ENCODE measurements at places on chromosomes 5 and 9. TPM values are rescaled to one million over a fixed set of nuclear protein-coding genes. Genes with fewer than 3 reads are reported as not detected.

- no peak for DNase-seq
Observed at GRCh38 chr9:135300346-135301141, 179.0 kb upstream of the PPP1R26 start.

- DNase-seq = no peak
Observed at GRCh38 chr5:27652505-27652904, 614.1 kb upstream of the CDH9 start.

GRCh38 chr9:129497813-129498450 is 123.0 kb downstream of the C9orf50 start:
- no peak for DNase-seq

DNA sequence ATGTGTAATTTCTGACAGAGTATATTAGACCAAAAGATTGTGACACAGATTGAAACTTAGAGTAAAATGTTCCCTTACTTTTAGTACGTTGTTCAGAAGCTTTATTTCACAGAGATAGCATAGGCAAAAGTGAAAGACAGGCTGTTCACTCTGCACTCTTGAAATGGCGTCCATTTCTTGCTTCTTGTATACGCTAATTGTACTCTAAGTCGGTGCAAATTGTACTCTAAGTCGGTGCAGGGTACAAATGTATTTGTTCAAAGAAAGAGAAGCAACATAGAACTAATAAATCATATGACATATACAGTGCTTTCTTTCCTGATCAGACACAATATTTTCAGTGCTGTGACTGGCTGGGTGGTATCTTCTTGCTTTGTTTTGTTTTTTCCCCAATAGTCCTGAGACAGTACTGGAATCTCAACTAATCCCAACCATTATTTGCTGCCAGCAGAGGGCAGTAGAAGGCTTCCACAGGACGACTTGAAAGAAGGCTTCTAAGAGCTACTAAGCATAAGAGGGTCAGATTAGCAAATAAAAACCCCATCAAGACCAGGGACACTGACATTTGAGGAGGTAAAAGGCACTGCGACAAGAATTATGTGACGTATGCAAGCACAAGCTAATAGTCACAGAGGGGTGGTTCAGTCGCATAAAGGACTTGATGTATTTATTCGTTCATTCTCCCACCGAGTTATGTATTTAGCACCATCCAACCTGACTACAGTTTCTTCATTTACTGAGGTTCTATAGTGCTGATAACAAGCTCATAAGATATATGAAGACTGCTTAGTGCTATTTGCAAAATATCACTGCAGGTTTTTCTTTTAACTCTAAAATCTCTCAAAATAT is 831.8 kb downstream of the TAF11L14 start:
- peak; percentile 52 for DNase-seq

DNA sequence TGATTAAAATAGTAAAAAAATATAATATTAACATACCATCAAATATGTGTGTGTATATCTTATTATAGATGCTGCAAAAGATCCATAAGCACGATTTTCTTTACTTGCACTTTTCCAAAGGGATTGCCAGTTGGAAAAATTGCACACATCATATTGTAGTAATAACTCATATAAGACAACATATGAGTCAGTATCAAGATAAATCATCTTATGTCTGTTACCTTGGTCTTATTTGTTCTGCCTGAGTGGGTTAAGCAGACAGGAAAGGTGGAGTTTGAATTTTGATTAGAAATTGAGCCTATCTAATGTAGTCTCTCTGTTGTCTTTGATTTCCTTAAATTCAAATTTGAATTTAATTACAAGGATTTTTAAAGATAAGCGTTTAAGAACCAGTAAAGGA is 24.6 kb downstream of the LYSMD3 start:
- no peak for DNase-seq

DNA sequence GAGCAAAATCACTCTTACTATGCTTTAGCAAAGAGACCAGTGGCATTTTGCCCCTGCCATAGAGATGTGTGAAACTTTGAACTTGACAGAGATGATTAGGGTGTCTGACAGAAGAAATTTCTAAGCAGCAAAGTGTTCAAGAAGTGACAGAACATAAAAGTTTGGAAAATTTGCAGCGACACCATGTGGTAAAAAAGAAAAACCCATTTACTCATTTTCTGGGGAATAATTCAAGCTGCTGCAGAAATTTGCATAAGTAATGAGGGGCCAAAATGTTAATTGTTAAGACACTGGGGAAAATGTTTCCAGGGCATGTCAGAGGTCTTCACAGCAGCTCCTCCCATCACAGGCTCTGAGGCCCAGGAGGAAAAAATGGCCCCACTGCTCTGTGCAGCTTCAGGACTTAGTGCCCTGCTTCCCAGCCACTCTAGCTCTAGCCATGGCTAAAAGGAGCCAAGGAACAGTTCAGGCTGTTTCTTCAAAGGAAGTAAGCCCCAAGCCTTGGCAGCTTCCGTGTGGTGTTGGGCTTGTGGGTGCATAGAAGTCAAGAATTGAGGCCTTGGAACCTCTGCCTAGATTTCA is 6.1 kb upstream of the AP3B1 start:
- DNase-seq = no peak

DNA sequence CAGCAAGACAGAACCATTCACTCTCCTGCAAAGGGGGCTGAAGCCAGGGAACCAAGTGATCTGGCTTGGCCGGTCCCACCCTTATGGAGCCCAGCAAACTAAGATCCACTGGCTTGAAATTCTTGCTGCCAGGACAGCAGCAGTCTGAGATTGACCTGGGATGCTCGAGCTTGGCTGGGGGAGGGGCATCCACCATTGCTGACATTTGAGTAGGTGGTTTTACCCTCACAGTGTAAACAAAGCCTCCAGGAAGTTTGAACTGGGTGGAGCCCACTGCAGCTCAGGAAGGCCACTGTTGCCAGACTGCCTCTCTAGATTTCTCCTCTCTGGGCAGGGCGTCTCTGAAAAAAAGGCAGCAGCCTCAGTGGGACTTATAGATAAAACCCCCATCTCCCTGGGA is 60.5 kb downstream of the TNFSF8 start:
- peak; percentile 52 for DNase-seq

DNA sequence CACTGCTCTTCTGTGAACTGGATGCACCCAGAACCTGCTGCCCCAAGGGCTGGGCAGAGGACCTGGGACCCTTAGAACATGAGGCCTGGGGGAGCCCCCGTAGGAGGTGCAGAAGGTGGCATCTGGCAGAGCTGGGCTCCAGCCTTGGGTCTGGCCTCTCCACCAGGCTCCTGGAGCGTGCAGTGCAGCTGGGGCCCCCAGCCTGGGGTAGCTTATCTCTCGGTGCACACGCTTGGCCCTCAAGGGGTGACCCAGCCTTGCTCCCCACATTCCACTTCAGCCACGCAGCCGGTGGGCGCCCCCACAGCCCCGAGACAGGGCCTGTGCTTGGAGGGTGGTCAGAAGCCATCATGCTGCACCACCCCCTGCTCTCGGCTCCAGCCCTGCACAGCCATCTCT is 5.6 kb upstream of the NR5A1 start:
- DNase-seq = no peak

DNA sequence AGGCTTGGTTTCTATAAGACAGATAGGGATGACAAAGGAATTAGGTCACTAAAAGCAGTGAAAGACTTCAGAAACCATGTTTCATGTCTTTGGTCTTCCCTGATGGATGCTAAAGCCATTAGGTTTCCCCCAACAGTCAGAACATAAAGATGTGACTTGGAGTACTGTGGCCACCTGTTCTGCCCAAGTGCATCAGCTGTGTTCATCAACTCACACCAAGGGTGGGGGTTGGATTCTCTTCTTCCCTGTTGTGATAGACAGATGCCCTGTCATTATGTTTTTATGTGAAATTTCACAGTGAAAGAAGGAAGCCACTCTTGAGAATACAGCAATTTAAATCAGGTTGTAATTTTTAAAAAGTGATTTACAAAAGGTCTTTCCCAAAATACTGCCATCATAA is 196.8 kb downstream of the SH3GL2 start:
- no peak for DNase-seq

- no peak for DNase-seq
Observed at GRCh38 chr5:154511984-154512383, 34.0 kb upstream of the HAND1 start.

DNA sequence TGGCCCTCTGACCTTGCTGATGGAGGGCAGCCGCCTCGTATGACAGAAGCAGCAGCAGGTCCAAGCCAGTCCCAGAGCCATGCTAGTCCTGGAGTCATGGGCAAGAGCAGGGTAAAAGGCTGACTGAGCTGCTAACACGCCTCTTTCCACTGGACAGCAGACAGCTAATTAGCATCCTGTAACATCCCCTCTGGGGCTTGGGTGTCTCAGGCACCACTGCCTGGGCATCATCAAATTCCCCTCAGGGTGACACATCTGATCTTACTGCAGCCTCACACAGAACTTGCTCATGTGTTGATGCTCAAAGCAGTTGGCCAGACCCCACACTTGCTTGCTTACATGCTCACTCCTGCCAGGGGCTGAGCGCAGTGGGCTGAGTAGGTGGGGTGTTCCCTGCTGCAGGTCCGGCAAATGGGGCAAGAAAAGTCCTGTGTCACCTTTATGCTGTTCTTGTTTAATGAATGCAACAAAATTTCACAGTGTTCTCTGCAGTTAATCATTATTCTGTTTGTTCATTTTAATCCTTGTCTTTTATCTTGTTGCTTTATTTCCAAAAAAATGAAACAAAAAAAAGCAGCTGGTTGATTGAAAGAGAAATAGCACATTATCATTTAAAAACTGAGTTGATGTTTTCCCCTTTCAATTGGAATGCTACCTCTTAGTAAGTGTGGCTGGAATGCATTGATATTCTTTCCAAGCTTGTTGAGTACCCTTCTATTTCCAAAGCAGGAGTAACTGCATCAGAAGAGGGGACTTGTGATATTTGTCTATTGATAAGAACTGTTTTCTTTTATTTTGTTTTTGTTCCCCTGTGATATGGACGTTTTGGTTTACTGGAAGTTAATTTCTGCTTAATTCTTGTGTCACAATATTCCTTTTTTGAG is 254.1 kb downstream of the CDH18 start:
- no peak for DNase-seq

- DNase-seq = no peak
Observed at GRCh38 chr5:50553560-50553984, 112.5 kb upstream of the EMB start.

DNA sequence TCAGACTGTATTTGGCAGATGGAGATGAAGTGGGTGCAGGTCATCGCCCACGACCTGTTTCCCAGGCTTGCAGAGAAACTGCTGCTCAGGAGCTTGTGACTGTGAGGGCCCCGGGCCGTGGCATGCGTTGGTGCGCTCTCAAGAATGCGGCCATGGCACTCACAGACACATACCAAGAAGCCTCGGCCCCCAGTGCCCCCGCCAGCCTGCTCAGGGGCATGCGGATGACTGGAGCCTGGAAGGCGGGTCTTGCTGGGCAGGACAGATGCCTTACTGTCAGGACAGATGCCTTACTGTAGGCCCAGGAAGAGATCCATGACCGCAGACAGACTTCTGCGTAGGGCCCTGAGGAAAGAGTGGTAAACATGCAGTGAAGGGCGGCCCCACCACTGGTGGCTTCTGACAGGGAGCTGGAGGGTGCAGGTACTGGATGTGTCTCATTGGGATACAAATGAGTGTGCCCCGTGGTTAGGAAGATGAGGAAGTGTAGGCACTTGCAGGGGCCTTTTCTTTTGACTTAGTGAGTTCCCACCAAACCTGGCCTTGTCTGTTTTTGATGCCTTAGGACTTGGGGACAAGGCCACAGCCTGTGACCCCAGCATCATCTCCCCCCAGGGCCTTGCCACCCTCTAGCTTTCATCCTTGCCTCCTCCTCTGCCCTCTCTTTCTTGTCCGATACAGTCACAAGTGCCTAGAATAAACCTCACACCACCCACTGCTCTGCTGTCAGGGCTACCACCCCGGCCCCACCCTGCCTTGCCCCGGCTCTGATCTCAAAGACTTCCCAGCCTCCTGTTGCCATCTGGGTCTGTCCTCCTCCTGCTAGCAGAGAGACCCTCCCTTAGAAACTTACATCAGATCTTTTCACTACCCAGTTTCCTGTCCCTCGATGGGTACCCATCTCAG is 68.8 kb upstream of the ABL1 start:
- peak; percentile 55 for DNase-seq

DNA sequence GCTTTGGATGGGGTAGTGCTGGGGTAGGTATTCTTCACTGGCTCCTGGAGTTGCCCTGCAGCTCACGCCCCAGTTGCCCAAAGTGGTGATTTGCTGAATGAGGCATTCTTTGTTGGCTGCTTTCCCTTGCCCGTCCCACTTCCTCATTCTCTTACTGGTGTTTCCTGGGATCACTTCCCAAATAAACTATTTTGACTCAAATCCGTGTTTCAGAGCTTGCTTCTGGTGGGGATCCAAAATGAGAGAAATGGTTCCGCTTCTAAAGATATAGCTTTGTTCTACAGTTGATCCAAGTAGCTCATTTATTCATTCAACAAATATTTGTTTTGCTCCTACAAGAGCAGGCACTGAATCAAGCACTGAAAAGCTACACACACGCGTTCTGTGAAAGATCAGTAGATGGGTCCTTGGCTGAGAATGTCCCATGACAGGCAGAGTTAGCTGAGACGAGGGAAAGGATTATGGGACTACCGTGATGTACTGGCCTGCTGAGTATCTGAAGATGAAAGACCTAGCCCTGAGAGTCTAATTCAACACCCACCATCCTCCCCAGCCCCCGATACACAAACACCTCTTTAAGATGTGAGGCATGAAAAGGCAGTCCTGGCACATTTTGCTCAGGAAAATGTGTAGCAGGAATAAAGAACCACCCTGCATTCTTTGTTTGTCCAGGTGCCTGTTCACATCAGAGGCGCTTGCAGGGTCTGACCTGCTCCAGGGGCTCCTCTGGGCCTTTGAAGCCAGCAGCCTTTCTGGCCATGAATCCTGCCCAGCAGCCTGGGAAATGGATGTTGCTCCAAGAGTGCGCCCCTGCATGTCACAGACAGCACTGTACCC is 143.1 kb upstream of the RANBP3L start:
- DNase-seq = peak; percentile 14

DNA sequence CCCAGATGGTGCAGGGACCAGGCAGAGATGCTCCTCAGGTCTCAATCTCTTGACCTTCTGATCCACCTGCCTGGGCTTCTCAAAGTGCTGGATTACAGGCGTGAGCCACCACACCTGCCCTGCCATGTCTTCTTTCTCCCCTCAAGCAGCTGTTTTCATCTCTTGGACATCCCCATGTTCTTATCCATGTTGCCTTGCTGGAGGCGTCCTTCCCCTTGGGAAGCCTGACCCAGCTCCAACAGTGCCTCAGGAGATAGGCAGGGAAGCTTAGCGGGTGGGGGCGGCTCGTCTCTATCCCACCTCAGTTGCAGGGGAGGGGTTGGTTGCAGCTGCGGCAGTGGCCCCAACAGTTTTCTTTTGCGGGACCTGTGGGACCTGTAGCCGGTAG is 24.7 kb upstream of the SPATA31E1 start:
- DNase-seq = no peak

The FBXW11 gene
- 44.8 TPM for total RNA-seq

The ZFP62 gene
- 4.1 TPM for total RNA-seq

The LCNL1 gene
- not detected for total RNA-seq

The FOXD4 gene
- total RNA-seq = 0.27 TPM
